ENCODE measurements at places on chromosomes 13 and 19.

DNA sequence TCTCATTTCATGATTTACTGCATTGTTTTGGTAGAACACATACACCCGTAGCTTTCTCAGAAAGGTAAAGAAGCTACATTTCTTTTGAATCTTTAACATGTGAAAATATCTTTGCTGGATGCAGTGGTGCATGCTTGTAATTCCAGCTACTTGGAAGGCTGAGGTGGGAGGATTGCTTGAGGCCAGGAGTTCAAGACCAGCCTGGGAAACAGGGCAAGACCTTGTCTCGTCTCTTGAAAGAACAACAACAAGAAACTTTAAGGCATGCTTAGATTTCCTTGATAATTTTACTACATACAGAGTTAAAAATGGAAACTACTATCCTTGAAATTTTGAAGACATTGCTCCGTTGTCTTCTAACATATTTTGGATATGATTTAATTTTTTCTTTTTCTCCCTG lies 7.7 kb downstream of the RNF113B start:
- no peak for DNase-seq

GRCh38 chr19:44700547-44700946 lies 1.6 kb downstream of the CEACAM16 start:
- DNase-seq, result no peak

DNA sequence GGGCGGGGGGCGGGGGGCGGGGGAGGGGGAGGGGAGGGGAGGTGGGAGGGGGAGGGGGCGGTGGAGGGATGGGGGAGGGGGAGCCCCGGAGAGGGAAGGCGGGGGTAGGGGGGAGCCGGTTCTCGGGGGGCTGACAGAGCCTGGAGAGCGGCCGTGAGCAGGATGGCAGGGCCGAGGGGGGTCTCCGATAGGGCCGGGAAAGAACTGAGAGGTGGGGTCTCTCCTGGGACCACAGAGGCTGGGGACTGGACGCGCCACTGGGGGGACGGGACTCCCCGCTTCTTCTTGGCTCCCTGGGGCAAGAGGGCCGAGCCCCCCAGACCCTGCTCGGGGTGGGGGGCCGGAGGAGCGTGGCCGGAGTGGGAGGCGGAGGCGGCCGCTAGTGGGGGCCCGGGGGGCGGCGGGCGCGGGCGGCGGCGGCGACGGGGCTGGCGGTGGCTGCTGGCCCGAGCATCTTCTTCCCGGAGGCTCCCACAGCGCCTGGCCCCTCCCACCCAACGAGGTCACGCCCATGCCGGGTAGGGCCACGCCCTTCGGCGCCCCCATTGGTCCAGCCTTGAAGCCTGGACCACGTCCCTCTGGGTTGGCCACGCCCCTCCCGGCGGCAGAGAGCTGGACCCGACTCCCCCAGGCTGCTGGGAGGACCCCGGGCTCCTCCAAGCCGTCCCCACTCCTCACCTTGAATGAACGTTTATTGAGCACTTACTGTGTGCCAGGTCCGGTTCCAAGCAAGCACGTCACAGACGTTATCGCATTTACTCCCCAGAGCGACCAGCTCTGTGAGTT lies at the start of gene NOVA2:
Gene NOVA2 (minus strand): TSS at position 313 of the 786 bp plus-strand sequence. CDS start 514 bp downstream, outside the sequence.
- peak; percentile 39 for DNase-seq

- no peak for DNase-seq
Measured at GRCh38 chr13:33493672-33494365, 208.3 kb upstream of the STARD13 start.

DNA sequence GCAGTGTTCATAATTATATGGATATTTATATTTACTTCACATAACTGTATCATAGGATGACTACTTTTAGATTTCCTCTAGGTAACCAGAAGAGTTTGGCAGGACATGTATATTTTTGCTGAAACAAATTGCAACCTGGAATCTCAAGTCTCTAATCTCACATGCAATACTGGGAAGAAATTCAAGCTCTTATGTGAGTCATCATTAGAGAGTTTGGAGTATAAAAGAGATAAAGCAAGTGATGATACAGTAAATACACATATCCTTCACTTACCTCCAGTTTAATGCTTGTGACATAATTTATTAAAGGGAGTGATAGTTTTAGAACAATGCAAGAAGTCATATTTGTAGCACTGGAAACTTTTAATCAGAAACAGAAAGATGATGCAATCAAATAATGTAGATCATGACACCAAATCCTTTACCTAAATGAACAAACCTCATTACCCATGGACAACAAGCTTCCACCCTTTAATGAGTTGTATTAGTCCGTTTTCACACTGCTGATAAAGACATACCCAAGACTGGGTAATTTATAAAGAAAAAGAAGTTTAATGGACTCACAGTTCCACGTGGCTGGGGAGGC lies 15.8 kb upstream of the OR7A17 start:
- DNase-seq, result no peak
